ENCODE measurements at places on chromosomes 1 and 21.

DNA sequence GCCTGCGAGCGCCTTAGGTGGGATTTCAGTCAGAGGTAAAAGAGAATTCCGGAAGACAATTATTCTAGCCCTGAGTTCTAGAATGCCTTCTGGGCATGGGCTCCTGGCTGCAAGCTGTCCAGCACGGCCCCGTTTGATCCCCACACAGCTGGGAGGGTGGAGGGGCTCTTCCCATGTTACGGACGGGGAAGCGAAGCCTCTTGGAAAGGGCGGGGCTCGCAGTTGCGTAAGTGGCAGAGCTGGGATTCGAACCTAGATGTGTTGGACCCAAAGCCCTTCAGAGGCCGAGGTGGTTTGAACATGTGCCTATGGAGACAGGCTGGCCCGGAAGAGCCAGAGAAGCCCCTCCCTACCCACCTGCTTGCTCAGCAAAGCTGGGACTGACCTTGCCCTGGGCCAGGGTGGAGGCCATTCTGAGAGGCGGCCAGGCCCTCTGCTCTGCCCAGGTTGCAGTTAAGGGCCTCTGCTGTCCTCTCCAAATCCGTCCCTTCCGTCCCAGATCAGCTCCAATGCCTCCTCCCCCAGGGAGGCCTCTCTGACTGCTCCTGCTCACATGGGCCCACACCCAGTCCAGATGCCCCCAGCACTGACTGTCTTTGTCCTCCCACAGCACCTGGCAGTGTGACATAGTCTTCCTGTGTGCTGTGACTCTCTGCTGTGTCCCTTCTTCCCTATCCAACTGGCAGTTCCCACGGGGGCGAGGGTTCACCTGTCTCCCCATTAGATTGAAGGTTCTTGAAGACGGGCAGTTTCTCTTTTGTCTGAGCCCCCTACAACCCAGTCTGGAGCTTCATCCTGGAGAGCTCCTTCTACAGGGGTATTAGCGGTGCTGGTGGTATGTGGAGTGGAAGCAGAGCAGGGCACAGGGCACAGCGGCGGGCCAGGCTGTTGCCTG lies 1.2 kb upstream of the HSPB7 start:
- no peak for DNase-seq

DNA sequence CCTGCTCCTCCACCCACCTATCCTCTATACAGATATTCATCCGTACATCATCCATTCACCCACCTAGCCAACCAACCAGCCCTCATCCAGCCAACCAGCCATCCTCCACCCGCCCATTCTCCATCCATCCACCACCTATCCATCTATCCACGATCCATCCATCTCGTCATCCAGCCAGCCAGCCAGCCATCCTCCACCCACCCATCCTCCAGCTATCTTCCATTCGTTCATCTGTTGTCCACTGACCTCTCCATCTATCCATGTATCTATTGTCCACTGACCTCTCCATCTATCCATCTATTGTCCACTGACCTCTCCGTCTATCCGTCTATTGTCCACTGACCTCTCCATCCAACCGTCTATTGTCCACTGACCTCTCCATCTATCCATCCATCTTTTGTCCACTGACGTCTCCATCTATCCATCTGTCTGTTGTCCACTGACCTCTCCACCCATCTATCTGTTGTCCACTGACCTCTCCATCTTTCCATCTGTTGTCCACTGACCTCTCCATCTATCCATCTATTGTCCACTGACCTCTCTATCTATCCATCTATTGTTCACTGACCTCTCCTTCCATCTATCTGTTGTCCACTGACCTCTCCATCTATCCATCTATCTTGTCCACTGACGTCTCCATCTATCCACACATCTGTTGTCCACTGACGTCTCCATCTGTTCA lies 47.6 kb downstream of the FAAP20 start:
- DNase-seq: no peak

GRCh38 chr1:156706657-156707416 lies 1.5 kb upstream of the CRABP2 start:
- DNase-seq: peak; percentile 24

- no peak for DNase-seq
Measured at GRCh38 chr1:68819190-68819829, 322.4 kb upstream of the DEPDC1 start.

- DNase-seq: no peak
Measured at GRCh38 chr1:201591348-201591747, 52.4 kb downstream of the NAV1 start.

DNA sequence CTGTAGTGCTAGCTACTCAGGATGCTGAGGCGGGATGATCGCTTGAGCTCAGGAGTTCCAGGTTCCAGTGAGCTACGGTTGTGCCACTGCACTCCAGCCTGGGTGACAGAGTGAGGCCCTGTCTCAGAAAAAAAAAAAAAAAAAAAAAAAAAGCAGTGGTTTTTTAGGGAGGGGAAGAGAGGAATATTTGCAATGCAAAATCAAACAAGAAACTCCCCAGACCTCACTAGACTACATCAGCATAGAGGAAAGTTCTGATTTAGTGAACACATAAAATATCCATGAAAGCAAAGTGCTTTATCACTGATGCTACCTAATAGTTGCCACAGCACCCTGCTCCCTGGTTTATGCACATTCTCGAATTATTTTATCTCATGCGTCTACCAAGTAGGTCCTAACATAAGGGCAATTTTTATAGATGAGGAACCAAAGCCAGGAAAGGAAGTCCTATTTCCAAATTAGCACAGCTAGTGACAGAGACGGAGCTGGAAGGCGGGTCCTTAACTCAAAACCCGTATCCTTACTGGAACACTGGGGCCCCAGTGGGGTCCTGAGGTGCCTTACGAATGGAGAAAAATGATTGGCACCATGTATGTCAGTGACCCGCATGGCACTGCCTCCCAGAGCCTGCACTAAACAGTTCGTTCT lies 50.7 kb upstream of the GPR157 start:
- DNase-seq: no peak

DNA sequence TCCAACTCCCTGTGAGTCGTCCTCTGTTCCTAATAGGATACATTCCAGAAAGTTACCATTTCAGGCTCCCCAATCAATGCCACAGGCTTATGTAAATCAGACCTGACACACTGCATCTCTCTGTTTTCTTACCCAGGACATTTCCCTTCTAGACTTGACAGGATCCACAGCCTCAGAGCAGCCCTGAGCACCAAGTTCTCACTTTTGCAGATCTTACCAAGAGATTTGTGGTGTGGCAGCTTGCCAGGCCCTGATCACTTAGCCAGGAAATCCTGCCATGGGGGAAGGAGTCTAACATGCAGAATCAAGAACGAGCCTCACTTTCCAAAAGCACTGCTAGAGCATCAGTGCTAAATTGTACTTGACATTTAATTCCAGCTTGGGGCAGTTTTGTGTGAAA lies 202.9 kb downstream of the TBX15 start:
- DNase-seq: no peak

GRCh38 chr1:166066107-166066506 lies 100.7 kb downstream of the FAM78B start:
- no peak for DNase-seq

- no peak for DNase-seq
Measured at GRCh38 chr1:17209430-17209829, 4.5 kb downstream of the PADI1 start.

DNA sequence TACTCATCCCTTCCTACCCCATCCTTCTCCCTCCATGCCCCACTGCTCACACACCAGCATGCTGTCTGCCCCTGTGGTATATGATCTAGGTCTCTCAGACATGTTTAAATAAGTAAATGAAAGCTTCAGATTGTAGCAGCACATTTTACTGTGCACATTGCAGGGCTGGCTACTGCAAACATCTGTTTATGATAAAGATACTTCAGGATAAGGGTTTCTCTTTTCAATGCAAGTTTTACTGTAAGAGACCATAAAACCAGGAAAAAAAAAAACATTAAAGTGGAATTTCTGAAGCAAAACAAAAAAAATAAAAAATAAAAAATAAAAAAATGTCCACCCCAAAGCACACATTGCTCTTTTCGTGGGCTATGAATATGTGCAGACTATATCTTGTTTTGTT lies 184.4 kb downstream of the USH2A start:
- no peak for DNase-seq

GRCh38 chr21:42614396-42614795 lies 39.0 kb upstream of the PDE9A start:
- DNase-seq: peak; percentile 22

DNA sequence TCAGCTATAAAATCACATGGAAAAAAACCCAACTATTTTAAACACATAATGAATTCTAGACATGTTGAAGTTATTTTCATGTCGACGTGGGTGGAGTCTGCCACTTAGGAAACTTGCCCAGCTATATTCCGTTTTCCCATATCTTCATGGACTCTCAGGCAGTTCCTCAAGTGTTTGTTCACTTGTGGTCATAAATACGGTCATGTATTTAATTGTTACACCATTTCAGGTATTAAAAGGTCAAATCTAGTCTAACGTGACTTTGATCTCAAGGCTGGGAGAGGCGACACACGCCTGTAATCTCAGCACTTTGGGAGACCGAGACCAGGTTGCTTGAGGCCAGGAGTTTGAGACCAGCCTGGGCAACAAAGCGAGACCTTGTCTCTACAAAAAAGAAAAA lies 346.9 kb downstream of the PBX1 start:
- DNase-seq: no peak

GRCh38 chr21:43333298-43334062 lies 93.5 kb downstream of the SIK1 start:
- no peak for DNase-seq

DNA sequence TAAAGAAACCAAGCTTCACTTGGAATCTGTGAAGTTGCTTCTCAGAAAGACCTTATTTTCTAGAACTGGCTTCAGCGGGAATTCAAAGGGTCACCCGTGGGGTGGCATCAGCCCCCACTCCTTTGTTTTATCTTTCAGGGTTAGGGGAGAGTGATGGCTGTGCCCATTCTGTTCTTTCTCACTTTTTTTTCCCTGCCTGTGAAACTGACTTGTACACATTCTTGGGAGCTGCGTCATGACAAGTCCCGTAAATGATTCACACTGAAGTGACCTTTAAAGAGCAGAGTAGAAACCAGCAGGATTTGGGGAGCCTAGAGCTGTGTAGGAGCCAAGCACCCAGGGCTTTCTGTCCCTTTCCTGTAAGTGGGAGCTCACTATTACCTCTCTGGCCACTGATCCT lies 43.8 kb downstream of the SLC44A3 start:
- DNase-seq: no peak

DNA sequence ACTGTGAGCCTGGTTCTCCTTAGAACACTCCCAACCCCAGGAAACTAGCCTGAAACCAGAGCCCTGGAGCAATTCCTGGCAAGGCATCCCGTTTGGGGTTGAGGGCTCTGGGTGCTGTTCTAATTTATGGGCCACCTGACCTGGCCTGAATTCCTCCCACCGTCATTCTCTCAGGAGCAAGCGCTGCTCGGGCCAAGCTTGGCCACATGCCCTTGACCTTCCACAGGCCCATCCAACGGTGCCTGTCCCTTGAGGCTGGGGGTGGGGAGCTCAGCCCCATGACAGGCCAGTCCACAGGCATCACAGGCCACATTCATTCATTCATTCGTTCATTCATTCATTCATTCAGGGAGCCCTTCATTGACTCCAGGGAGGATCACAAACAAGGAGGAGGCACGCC lies 5.3 kb downstream of the PADI2 start:
- no peak for DNase-seq

DNA sequence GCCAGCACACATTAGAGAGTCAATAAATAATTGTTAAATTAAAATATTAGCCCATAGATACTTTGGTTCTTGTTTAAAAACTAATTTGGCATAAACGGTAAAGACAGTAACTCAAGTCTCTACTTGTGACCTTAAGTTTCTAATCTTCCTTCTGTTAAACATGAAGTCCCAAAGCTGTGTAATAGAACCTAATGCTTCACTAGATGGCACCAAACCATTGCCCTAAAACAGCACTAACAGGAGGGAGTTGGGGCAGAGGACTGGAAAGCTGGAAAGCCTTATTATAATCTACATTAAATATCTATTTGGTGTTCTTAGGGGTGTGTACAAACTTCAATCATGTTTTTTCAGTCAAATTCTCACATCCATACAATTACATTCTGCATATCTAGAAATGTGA lies 176.7 kb downstream of the OLFM3 start:
- DNase-seq: no peak

- no peak for DNase-seq
Measured at GRCh38 chr21:16199539-16199938, 469.8 kb downstream of the USP25 start.

- no peak for DNase-seq
Measured at GRCh38 chr1:186195377-186195931, 179.6 kb downstream of the TPR start.

DNA sequence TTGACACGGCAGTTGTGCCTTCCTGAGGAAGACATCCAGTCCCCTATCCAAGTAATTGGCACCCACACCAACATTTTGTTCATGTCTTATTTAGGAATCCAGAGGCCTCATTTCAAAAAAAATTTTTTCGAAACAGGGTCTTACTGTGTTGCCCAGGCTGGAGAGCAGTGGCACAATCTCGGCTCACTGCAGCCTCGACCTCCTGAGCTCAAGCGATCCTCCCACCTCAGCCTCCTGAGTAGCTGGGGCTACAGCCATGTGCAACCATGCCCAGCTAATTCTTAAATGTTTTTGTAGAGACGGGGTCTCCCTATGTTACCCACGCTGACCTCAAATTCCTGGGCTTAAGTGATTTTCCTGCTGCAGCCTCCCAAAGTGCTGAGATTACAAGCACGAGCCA lies 9.2 kb upstream of the TRNP1 start:
- DNase-seq: no peak

DNA sequence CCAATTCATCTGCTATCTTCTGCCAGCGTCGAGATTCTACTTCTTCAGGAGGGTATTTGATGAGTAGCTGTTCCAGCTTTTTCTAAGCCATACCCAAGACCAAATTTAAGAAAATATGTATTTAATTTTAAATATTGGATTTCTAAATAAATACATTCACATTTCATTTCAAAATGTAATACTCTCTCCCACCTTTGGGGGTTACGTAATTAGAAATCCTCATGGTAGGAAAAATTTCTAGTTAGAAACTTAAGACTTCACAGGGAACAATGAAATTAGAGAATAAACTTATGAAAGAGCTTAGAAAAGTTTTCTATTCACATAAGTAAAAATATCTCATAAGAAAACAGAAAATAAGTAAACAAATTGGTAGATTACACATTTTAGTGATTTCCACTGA lies 102.9 kb downstream of the ZZZ3 start:
- no peak for DNase-seq

GRCh38 chr21:14736162-14736561 lies 190.0 kb upstream of the SAMSN1 start:
- no peak for DNase-seq

All from activated CD4-positive, alpha-beta T cell treated with anti-CD3 and anti-CD28 coated beads, Interleukin-2, amount 50 U/mL, for 4 hours (primary cell).